ENCODE measurements at places on chromosomes 13 and 19.

DNA sequence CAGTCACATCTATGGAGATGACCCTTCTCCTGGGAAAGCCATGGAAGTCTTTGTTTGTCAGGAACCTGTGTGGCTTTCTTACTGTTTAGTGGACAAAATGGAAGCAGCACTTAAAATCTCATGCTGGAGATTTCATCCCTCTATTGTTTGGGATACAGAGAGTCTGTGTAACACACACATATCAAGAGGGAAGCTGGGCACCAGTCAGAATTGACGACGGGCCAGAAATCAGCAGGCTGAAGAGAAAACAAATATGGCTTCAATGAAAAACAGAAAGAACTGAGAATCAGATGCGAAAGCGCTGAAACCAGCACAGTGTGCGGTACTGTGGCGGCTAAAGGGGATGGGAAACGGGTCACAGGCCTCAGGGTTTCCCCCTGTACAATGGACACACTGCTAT is 72.2 kb upstream of the WASF3 start:
- DNase-seq: no peak

DNA sequence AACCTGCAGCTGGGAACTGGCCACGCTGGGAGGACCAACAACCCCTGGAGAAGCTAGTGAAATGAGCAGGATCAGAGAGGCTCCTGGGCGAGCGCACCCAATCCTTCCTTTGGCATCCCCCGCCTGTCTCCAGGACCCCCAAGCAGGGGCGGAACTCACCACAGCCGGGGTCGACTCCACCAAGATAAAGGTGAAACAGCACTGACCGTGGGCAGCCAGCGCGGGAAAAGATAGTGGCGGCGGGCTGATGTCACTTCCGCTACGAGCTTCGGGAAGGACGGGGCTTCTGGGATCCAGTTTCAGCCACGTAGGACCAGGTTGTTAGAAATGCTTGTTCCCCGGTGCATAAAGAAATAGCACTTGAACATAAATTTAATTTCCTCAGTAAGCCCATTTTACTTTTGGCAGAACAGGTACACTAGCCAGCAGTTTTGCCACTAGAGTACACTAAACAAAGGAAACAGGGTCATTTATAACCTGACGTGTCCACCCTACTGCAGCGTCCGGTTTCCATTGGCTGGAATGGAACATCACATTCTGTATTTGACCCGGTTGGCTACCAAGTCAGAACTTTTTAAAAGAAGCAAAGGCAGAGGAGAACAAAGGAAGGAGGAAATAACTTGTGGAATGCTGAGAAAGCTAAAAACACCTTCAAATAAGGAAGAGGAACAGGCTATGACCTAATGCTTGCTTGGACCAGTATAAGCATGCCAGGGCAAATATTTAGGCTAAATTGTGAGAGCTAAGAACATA is 25.5 kb upstream of the ZNF562 start:
- DNase-seq: no peak

DNA sequence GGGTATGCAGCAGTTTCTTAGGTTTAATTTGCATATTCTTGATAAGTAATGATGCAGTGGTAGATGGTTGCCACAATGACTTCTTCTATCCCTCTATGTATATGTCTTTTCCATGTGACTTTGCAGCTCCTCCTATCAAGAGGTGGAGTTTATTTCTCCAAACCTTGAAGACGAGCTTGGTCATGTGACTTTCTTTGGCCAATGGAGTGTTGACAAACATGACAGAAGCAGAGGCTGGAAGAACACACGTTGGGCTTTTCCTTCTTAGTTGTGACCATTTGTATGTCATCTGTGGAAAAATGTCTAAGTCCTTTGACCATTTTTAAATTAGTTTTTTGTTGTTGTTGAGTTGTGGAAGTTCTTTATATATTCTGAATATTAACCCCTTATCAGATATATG is 32.3 kb downstream of the ZNF333 start:
- DNase-seq: no peak

DNA sequence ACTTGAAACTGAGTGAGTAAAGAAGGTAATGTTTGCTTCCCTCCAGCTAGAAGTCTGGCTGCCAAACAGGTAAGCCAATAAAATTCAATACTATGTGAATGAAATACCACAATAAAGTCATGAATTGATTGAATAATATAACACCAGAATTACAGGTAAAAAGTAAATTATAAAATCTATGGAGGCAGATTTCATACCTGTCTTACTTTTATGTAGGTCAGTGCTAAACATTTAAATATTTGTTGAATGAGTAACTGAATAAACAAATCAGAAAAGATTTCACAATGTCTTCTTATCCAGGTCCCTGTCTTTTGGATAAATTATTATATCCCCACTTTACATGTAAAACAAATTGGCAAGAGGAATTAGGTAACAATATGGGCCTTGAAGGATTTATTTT is 62.7 kb downstream of the MICU2 start:
- DNase-seq: no peak

DNA sequence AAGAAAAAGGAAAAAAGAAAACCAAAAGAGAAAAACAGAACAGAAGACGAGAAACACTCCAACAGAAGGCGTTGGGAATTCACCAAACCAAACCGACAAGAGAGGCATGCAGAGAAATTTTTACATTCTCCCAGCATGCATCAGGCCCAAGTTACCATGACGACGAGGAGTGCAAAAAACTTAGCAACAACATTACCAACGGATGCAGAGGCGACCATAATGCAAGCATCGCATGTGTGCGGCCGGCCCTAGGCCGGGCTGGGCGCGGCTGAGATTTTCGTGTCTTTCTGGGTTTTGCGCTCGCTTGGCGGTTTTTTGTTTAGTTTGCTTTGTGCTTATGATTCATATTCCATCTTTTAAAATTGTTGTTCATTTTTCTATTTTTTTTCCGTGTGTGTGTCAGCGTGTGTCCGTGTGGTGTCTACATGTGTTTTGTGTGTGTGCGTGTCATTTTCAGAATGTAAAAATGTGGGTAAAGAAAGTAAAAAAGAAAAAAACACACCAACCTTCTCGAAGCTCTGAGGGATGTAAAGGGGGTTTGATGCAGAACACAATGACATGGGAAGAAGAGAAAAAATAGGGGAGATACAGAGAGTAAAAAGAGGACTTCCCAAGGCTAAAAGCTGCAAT is 84.9 kb downstream of the PTPRS start:
- DNase-seq: no peak

- DNase-seq: no peak
Measured at GRCh38 chr19:41321600-41322270, 11.8 kb downstream of the CCDC97 start.

- DNase-seq: no peak
Measured at GRCh38 chr13:80586356-80586755, 245.4 kb upstream of the SPRY2 start.

- DNase-seq: no peak
Measured at GRCh38 chr19:57682226-57682766, 519 bp downstream of the ZNF551 start.

- DNase-seq: no peak
Measured at GRCh38 chr13:31072041-31072440, 89.7 kb downstream of the HSPH1 start.

GRCh38 chr13:88103824-88104223 is 432.7 kb downstream of the SLITRK5 start:
- DNase-seq: no peak

DNA sequence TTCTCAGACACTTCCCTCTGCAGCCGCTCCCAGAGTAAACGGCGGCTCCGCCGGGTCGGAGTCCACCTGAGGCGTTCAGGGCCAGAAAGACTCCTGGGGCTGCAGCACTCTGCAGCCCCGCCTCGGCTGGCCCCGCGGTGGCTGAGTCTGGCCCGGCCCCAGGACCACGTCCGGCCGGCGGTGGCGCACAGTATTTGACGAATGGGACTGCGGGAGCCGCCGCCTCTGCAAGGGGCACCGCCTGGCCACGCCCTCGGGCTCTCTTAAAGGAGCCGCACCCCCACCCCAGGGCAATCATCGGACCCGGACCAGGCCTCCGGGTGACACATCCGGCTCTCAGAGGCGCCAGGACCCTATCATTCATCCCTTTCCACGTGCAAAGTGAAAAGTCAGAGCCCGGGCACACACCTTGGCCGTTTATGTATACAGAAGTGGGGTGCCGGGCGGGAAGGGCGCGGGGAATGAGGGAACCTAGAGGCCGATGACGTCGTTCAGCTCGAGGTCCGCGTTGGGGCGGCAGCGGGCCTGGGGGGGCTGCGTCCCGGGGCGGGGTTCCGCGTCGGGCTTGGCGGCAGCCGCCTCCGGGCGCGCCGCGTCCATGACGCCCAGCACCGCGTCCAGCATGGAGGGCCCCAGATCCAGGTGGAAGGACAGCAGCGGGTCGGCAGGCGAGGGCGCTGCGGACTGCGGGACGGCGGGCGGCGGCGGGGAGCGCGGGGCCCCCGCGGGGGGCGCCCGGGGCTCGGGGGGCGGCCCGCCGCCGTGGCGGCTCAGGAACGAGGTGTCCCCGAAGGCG is 1.2 kb upstream of the LENG9 start:
- DNase-seq: peak; percentile 70

DNA sequence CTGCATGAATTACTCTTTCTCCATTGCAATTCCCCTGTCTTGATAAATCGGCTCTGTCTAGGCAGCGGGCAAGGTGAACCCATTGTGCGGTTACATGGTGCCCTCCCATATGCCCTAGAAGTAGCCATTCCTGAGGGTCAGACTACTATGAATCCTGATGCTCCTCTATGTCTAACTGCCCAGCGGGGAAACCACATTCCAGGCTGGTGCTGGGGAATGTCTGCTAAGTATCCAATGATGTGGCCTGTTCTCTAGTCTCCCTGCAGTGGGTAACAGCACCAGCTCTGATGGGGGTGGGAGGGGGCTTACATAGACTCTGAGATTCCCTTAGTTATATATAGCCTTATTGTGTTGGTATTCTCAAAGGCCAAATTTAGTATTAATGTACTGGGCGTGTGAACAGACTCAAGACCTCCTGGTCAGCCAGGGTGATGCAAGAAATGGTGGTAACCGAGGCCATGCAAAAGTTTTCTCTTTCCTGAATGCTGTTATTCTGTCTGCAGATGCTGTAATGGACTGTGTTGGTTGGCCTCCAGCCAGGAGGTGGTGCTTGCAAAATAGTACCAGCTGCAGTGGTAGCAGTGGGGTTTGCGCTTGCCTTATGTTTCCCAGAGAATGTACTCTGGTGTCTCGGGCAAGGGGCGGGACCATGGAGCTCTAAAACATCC is 564.8 kb upstream of the SLITRK1 start:
- DNase-seq: no peak

GRCh38 chr13:110886870-110887596 is 27.8 kb downstream of the ANKRD10 start:
- no peak for DNase-seq

GRCh38 chr19:4504891-4505569 is 13.3 kb downstream of the PLIN4 start:
- no peak for DNase-seq

DNA sequence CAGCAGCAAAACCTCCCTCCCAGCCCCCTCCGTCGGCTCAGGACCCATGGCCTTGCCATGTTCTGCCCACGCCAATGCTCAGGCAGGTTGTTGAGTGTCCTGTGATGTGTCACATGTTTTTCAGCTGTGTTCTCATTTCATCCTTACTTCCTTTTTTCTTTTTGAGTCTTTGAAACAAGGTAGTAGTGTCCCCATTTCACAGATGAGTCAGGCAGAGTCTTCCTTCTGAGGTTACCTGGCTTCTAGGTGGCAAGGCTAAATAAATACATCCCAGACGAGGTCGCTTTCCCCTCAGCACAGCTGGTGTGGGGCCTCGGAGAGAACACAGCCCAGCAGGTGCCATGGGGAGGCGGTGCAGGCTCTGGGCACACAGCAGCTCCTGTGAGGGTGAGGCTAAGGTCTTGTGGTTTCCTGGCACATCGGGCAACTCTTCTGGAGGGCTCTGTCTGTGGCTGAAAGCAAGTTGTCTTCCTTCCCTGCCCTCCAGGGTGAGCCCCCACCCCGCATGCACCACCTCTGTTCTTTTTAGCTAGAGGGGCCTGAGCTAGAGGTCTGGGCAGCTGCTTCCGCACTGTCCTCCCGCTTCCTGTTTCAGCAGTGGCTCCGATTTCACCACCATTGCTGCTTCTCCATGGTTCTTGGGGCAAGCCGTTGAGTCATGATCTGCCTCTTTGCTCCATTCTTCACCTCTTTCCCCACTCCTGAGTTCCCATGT is 15.1 kb downstream of the PRAM1 start:
- peak; percentile 11 for DNase-seq

- no peak for DNase-seq
Measured at GRCh38 chr19:18053576-18054219, 33.0 kb downstream of the IL12RB1 start.

GRCh38 chr13:44309794-44310757 is 63.5 kb upstream of the SERP2 start:
- no peak for DNase-seq

DNA sequence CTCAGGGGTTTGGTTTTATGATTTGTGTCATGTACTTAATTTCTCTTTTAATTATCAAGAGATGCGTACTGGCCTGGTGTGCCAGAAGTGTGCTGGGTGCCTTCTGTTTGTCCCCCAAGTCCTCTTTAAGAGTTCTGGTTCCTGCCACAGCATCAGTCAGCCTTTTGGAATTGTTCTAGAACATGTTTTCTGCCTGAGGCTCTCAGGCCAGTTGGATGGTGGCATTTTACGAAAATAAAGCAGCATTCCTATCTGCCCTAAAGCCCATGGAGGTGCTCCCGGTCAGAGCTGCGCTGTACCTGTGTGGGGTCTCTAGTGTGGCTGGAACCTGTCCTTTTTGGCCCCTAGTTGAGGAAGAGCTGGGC is 54.1 kb downstream of the TSSK6 start:
- no peak for DNase-seq

GRCh38 chr13:33249066-33249465 is 36.5 kb downstream of the STARD13 start:
- DNase-seq: no peak

- no peak for DNase-seq
Measured at GRCh38 chr19:12936582-12936981, 1.8 kb upstream of the CALR start.

GRCh38 chr19:27962264-27962663 is 1250.7 kb downstream of the UQCRFS1 start:
- no peak for DNase-seq

DNA sequence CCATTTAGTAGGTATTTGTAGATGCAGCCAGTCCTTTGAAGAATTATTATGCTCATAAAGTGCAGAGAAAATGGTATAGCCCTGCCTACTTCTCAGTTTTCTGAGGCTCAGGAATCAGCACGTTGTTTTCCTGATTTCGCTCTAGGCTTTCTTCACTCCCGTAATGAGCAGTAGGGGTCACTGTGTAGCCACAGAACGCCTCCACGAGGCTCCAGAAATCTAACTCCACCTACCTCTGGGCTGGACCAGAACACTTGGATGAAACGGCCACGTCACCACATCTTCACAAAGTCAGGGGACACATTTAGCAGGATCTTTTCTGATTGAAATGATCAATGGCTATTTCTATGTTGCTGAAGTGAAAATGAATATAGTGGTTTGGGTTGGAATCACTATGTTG is 49.8 kb upstream of the GTF3A start:
- DNase-seq: peak; percentile 52

- DNase-seq: no peak
Measured at GRCh38 chr13:41699759-41700158, 242.4 kb downstream of the RGCC start.

- DNase-seq: no peak
Measured at GRCh38 chr19:9903336-9903735, 33.0 kb downstream of the OLFM2 start.

GRCh38 chr13:114268344-114269280 is 12.8 kb upstream of the UPF3A start:
- no peak for DNase-seq

Data from activated T-cell treated with anti-CD3 and anti-CD28 coated beads for 24 hours (primary cell).